Cardiac fibroblast (primary cell): ENCODE measurements at places on chromosomes 4 and X.

DNA sequence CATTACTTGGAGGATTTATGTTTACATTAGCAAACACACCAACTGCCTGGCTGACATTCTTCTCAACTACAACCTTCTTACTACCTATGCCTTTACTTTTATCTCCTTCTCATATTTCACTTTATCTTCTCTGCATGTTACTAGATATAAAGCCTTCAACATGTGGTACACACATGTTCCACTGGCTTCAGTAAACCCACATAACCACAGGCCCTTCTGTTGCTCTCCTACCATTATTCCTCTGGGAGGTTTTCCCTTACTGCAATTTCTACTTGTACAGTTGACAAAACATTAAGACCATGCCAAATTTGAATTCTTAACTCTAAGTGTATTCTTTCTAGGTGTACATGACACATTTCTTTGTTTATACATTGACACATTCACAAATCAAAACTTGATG is 133.1 kb downstream of the ARAP2 start:
- DNase-seq: peak; percentile 18

DNA sequence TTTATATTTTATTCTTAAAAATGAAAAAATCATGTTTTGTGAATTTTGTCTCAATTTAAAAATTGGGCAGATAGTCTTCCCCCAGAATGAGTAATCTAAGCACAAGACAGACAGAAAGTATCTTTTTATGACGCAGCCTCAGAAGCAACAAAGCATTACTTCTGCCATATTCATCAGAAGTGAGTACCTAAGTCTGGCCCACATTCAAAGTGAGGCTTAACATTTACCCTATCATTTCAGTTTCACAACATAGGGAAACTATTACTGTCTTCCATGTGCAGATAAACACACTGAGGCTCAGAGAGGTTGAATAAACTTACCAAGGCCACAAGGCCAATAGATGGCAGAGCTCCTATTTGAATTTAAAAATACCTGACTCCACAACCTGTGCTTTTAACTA is 4.4 kb upstream of the PRDX4 start:
- peak; percentile 17 for DNase-seq

DNA sequence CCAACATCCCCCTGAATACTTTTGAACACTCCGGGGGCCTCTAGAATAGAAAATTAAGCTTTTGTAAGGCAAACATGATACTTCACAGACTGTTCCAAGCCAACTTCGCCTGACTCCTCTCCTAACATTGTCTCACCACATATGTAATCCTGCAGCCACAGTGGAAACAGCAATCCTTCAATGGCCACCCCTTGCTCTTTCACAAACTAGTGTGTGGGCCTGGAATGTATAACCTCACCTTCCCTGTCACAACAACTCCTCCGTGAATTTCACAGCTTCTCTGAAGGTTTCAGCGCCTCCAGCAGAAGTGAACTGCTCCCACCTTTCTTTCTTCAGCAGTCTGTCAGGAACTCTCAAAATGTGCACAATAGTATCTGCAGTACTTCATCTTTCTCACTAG is 185.1 kb downstream of the ADGRL3 start:
- no peak for DNase-seq

DNA sequence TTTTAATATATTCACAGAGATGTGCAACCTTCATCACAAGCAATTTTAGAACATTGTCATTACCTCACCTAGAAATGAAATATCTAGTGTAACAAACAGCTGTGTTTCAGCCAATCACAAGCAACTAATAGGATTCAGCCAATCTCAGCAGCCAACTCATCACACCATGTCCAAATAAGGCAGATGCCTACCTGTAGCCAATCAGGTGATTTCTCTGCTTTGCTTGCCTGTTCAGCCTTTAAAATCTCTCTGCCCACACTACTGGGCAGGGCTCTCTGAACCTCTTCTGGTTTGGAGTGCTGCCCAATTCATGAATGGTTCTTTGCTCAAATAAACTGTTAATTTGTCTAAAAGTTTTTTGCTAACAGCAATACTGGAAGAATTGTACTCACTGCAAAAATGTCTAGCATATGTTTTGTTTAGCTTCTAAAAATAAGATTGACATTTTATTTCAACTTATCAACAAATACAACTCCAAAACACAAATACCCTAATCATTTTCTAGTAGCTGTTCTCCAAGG is 52.4 kb upstream of the IGFBP7 start:
- peak; percentile 26 for DNase-seq

GRCh38 chrX:120653000-120653399 is 23.1 kb upstream of the C1GALT1C1 start:
- DNase-seq: no peak

DNA sequence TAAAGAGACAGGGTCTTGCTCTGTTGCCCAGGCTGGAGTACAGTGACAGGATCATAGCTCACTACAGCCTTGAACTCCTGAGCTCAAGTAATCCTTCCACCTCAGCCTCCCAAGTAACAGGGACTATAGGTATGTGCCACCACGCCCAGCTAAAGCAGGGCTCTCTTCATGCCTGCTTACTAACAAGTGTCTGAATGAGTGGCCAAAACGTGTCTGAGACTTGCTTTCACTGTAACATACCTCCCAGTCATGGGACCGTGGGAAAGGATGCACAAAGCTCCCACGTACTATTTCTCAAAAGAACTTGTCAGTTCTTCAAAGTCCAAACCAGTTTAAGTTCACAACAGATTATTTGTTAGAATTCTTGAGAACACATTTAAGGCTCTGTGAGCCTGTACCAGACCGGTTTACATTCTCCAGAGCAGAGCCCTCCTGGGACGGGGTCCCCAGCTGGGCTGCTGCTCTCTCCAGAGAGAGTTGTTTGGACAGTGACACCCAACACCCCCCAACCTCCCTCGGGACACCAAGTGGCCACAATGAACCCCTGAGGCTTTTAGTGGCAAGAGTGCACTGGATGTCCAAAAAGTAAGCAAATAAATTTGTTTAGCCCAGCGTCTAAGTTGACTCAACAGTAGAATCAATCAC is 24.1 kb downstream of the SH3KBP1 start:
- no peak for DNase-seq

DNA sequence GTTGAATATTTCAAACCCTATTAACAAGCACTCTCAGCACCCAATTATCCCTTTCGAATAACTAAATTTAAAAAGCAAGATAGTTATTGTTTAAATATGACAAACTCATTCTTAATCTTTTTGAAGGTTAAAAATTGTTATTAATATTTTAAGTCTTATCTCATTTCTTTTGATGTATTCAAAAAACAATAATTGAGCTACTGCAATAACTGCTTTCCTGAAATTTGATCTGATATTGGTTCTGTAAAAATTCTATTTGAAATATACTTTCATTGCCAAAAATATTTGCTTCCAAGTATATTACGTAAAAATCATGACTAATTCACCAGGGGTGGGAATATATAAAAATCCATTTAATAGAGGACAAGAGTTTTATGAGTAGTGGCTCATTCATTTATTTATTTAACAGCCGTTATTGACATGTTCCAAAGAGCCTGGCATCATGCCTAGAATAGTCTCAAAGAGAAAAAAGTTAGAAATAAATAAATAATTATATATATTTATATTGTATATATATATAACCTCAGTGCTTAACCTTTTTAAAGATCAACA is 34.4 kb downstream of the GLRA3 start:
- no peak for DNase-seq

DNA sequence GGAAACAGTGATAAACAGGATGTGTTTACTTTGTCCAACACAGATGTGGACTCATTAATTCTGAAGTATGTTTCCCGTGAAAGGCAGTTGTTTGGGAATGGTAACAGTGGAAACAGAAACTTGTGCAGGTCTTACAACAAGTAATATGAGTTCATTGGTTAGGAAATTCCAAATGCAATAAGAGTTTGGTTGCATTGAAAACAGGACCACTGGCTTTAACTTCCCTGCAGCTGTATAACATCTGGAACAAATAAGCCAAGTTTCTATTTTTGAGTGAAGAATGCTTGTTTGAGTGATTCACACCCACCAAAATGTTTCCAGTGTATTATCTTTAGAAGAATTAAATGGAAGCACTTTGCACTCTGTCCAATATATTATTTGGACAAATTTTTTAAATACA is 82.4 kb upstream of the BMP3 start:
- DNase-seq: no peak

GRCh38 chr4:23233596-23233995 is 540.9 kb downstream of the GBA3 start:
- DNase-seq: no peak

DNA sequence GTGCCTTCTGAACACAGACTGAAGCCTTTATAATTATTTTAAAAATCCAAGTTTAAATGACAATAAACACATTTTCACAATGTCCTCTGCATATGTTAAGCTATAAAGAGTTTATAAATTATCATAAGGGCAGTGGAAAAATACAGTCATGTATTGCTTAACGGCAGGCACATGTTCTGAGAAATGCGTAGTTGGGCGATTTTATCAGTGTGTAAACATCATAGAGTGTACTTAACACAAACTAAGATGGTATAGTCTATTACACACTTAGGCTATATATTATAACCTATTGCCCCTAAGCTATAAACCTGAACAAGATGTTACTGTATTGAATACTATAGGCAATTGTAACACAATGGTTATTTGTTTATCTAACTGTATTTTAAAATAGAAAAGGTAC is 254.7 kb downstream of the GABRG1 start:
- no peak for DNase-seq

DNA sequence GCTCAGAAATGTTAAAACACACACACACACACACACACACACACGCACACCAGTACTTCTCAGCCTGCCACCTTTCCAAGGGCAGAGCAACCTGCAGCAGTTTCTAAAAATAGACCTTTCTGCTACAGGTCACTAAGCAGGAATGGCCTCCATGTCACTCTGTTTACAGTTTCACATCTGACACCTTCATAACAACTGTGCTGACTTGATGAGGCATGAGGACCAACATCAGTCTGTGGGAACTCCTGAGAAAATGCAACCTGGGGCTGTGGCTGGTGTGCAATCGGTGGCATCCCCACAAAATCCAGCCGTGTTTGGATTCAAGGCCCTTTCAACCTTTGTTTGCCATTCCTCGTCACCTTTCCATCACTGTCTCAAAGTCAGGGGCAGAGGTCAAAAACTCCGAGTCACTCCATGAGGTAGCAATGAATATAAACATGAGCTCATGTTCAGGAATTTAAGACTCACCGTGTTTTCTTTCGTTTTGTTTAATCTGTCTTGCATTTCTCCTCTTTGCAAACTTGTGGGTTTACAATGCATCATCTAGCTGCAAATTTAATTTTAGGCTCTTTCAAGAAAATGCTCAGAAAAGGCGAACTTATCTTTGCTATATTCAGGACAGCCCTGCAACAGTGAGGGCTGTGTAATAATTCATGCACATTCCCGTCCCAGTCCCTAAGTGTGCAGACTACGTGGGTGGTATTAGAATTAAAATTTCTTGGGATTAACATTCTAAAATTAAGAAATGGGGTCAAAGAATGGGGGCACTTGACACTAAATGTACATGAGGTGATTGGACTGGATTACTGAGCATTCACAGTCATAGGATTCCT is 135.3 kb downstream of the SHROOM3 start:
- DNase-seq: peak; percentile 73

DNA sequence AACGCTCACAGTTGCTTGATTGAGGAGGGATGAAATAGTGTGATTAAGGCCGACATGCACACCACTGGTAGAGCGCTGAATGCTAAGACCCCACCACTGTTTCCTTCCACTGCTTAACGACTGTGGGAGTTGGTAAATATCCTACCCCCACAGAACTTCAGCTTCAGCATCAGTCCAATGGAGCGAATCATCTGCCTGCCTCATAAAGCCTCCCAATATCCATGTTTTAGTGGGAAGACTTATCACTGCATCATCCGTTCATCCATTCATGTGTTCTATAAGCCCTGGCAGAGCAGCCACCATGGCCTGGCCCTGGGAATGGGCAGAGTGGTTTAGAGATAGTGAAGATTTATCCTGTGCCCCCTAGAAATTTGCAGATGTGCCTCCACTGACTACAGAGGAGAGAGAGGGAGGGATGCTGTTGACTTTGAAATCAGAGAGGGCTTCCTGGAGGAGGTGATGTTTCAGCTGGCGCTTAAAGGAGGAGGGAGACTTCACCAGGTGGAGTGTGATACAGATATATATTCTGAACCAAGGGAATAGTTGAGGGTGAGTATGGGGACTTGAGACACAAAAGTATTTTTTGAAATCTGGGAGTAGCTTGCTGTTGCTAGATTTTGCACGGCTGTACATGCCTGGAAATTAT is 71.9 kb upstream of the STX18 start:
- no peak for DNase-seq

DNA sequence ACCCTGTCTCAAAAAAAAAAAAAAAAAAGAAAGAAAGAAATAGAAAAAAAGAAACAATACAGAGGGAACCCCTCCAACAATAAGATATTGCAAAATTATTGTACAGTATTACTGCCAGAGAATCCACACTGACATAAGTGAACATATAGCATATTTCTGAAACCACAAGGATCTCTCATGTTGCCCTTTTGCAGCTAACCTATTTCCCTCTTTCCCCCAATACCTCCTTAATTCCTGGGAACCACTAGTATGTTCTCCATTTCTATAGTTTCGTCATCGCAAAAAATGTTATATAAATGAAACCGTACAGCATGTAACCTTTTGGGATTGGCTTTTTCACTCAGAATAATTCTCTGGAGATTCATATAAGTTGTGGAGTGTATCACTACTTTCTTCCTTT is 20.0 kb upstream of the BMP2K start:
- DNase-seq: no peak

GRCh38 chr4:26787461-26788340 is 72.9 kb upstream of the STIM2 start:
- DNase-seq: peak; percentile 84

DNA sequence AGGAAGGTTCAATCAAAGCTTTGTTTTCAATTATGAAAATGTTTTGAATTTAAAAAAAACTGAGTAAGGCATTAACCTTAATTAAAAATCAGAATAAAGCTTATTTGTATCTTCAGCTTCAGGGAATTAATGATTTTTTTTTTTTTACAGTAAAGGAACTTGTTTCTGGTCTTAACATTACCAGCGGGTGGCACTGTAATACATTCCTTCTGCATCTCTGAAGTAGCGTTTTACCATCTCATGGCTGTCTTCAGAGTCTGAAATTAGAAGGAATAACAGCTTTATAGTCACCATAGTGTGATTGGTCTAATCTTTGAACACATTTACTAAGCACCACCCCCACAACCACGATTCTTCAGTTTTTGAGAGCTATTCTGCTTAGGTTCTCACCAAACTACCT is 102.6 kb downstream of the IL1RAPL2 start:
- peak; percentile 20 for DNase-seq

DNA sequence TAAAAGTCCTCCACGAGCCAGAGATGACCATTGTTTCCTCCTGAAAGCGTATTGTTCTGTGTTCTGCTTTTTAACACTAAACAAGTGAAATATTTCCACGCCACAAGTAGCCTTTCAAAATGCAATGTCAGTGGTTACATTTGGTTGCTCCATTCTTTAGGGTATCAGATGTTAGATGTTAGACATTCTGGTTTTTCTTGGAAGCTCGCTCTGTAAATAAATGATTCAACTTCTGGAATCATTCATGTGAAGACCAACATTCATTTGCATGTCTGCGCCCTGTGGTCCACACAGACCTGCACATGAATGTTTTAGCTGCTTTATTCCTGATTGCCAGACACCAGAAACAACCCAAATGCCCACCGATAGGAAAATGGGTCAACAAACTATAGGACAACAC is 38.0 kb upstream of the HELT start:
- no peak for DNase-seq
